ENCODE measurements at places on chromosomes 1 and 21.

GRCh38 chr1:248807067-248807737 lies 18.5 kb downstream of the SH3BP5L start:
- DNase-seq: no peak

DNA sequence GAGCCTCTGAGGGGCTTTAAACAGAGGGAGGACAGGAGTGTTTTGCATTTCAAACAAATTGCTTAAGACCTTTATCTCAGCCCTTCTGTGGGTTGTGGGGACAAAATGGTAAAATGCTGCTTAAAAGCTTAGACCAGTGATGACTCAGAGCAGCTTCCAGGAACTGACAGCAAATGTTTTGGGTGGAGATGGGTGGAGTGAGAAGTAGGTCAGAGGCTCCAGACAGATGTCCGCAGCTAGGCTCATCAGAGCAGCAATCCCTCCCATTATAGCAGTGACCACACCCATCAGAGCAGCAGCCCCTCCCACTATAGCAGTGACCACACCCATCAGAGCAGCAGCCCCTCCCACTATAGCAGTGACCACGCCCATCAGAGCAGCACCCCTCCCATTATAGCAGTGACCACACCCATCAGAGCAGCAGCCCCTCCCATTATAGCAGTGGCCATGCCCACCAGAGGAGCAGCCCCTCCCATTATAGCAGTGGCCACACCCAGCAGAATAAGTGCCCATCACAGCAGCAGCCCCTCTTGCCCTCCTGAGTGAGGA lies 532.2 kb downstream of the MATN1 start:
- no peak for DNase-seq

GRCh38 chr1:117127795-117128194 lies 6.2 kb upstream of the TRIM45 start:
- peak; percentile 35 for DNase-seq

DNA sequence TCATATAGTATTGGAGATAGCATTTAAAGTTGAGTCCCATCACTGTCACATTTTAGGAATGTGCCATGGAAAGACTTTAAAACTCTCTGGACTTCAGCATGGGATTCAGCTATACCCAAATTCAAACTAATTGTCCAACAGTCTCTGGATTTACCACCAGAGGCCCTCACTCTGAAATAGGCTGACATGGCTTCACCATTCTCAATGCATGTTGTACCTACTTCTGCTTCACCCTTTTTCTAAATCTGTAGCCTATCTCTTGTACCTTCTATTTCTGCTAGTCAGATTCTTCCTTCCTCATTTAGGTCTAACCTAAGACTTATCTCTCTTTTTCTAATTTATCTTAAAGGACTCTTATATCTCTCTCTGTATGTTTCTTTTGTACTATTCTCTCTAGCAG lies 512.7 kb upstream of the ZRANB2 start:
- no peak for DNase-seq

GRCh38 chr1:232893481-232894313 lies 56.7 kb upstream of the NTPCR start:
- DNase-seq: no peak

GRCh38 chr1:202942426-202942825 lies 15.4 kb upstream of the KLHL12 start:
- no peak for DNase-seq

- no peak for DNase-seq
These were observed 36.7 kb upstream of the THEM4 start for GRCh38 chr1:151945725-151946722.

DNA sequence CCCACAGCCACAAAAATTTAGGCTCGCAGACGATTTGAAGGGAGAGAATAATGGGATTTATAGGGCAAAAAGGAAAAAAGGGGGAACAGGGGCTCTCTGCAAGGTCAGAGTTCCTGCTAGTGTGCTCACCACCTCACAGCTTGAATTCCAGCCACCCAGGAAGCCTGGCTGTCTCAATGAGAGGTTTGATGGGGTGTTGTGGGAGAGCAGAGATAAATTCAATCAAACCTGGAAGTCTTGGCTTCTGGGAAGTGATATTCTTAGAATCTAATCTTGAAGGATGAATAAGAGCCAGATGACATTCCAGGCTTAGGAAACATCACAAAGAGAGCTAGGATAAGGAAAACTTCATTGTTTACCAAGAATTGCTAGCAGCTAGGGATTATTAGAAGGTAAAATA lies 47.4 kb upstream of the C21orf91 start:
- DNase-seq: no peak

- no peak for DNase-seq
These were observed 62.0 kb upstream of the USP25 start for GRCh38 chr21:15667819-15668218.

- no peak for DNase-seq
These were observed 5.4 kb downstream of the CDKN2C start for GRCh38 chr1:50975436-50975835.

- DNase-seq: no peak
These were observed 62.8 kb downstream of the NVL start for GRCh38 chr1:224266915-224267856.

GRCh38 chr1:113670650-113671049 lies 88.6 kb downstream of the PHTF1 start:
- no peak for DNase-seq

DNA sequence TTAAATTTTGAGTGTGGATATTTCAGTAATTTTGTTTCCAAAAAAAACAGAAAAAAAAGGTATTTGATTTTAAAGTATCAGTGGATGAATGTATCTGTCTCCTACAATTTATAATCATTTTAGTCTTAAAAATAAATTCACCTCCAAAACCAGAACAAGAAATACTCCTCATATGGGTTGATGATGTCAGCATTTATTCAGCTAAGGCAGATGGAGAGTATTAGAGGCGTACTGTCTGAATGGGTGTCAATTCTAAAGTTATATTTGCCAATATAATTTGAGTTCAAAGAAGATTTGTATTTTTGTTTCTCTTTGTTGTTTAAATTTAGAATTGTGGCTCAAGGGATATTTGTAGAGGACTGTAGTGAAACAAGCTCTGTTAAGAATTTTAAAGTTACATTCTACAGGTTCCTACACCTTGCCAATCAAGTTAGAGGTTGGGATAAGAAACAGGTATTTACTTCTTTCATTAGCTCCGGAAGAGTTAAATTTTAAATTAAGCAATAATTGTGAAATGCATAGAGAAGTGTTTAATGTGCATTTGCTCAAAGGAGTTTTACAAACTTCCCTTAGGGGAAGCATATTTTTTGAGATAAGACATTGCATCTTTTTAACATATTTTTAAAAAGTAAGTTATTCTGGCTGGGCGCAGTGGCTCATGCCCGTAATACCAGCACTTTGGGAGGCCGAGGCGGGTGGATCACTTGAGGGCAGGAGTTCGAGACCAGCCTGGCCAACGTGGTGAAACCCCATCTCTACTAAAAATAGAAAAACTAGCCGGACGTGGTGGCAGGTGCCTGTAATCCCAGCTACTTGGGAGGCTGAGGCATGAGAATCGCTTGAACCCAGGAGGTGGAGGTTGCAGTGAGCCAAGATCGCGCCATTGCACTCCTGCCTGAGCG lies 1.2 kb downstream of the PLA2G4A start:
- DNase-seq: no peak

- no peak for DNase-seq
These were observed 737.8 kb upstream of the CXADR start for GRCh38 chr21:16775076-16775475.

DNA sequence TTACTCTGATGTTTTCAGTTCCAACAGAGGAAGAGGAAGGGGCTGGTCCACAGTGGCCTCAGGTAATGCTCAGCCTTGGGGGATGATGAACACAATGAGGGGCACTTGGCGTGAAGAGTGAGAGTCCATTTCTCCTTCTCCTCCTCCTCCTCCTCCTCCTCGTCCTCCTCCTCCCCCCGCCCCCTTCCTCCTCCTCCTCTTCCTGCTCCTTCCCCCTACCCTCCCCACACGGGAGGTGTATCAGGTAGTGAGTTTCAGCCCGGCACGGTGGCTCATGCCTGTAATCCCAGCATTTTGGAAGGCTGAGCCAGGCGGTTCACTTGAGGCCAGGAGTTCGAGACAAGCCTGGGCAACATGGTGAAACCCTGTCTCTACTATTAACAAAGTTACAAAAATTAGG lies 17.3 kb upstream of the GPR157 start:
- no peak for DNase-seq

GRCh38 chr1:15714406-15715136 lies 21.5 kb upstream of the SLC25A34 start:
- no peak for DNase-seq

DNA sequence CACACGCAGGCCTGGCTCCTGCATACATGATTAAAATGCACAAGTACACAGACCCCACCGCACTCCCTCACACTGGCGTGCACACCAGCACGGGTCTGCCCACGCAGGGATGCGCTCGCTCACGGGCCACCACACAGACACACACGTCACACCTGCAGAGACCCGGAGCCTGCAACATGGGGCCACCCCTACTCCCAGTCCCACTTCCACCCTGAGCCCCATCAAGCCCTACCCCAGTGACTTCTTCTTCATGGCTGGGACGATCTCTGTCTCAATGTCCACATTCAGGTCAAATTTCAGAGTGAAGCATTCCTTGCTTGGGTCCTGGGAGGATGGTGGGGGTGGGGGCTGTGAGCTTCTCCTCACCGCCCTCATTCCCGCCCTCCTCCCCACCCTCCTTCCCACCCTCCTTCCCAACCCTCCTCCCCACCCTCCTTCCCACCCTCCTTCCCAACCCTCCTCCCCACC lies 8.9 kb upstream of the TNFRSF25 start:
- peak; percentile 74 for DNase-seq

- no peak for DNase-seq
These were observed 46.6 kb upstream of the TTC34 start for GRCh38 chr1:2848006-2848670.

DNA sequence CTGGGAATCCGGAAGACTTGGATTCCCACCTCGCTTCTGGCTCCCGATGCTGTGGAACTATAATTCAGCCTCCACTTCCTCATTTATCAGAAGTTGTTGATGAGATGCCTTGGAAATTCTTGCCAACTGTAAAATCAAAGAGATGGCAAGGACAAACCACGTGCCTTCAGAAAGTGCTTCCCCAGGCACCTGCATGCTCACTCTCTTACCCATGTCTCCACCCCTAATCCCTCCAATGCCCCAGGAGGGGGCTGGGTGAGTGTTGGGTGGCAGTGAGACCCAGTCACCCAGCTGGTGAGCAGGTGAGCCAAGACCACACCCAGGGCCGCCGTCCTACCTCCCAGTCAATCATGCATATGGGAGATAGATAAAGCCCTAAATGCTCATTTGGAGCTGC lies 160.8 kb downstream of the PSMG1 start:
- DNase-seq: no peak

DNA sequence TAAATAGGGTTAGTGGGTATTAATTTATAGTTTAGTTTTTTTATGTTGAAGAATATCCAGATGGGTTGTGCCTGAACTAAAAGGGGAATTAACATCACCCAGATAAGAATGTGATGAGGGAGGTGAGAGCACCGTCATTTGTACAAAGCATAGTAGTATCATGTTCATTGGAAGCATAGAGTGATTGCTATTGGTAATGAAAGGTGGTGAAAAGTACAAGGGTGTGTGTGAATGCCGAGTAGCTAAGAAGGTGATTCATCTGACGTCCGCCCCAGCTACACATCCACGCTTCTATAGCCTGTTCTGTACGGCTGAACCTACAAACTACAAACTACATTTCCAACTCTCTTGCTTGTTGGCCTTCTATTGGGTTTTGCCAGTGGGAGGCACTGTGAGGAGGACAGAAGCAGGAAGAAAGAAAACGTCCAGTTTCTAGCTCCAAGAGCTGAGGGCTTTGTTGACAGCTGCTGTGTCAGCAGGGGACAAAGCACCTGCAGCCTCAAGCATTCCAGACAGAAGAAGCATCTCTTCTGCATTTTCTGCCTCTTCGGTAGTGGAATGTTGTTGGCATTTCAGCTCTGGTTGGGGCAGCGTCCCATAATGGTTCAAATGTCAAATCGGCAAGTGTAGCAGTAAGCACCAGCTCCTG lies 404.8 kb downstream of the KCTD3 start:
- DNase-seq: no peak

- no peak for DNase-seq
These were observed 165.6 kb downstream of the USP25 start for GRCh38 chr21:15895142-15896106.

DNA sequence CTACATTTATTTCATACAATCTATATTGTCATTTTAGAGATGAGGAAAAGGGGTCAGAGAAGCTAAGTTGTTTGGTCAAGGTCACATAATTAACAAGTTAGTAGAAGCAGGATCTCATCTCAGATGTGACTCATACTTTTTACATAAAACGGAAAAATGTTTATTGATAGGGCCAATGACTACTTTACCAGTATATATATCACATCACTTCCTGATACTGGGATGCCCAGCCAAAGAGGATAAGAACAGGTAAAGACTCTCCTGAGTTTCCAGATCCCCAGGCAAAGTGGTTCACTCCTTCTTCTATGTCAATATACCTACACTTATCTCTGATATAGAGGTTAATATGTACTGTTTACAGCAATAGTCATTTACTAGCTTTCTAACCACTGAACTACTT lies 21.0 kb downstream of the YIPF1 start:
- DNase-seq: no peak

DNA sequence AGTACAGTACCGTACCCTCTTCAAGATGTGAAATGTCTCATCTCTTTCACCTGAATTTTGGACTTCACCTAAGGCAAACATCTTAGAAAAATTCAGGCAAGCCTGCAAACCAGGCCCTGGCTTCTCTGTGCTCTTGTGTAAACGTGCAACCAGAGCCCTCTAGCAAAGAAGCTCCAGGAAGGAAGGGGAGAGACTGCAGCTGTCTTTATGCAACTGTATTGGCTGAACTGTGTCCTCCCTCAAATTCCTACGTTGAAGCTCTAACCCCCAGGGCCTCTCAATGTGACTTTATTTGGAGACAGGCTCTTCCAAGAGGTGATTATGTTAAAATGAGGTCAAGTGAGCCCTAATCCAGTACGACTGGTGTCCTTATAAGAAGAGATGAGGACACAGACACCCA lies 60.3 kb downstream of the SLC45A1 start:
- DNase-seq: no peak

DNA sequence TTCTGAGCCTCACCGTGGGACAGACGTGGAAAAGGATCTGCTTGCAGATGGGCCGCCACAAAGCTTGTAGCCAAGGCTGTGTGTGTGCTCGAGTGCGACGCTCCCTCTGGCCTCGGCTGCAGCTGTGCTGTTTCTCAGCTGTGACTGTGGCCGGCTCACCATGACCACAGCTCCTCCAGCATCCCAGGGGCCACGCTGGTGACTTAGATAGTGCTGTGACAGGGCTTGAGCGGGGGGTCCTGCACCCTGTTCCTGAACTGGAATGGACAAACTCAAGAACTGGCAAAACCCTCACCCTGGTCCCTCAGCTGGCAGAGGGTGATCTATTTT lies 17.4 kb upstream of the ACTRT2 start:
- no peak for DNase-seq

GRCh38 chr1:93631626-93632365 lies 49.8 kb downstream of the BCAR3 start:
- DNase-seq: no peak

Measured in NCI-H187 (cell line).